ENCODE measurements at places on chromosomes 5 and 9.

DNA sequence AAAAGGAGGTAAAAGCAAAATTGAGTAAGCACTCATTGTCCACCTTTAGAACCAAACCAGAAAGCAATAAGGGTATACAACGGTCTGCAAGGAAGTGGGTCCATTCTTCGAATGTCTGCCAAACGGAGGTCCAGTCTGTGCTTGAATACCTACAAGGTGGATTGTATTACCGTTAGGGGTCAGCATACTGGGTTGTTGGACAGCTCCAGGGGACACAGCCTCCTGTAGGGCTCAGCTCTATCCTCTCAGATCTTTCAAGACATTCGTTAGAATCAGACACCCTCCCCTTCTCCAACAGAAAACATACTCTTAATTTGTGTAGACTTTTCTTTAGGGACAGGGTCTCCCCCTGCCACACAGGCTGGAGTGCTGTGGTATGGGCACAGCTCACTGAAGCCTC, 5.5 kb downstream of the ASTN2 start:
- no peak for DNase-seq

DNA sequence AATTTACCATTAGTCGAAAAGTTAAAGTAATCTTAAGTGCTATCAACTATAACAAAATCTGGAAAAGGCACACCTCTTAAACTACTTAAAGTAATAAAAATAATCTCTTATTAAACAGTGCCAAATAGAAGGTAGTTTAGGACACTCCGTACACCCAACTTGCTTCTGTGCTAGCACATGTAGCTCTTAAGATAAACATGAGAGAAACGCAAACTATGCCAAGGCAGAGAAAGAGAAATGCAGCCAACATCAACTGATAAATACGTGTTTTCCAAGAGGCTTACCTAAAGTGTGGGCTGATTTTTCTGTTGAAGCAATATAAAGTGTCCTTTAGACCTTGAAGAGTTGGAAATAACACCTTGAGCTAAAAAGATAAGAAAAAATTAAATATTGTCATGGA, 480.6 kb upstream of the DAB2 start:
- no peak for DNase-seq

GRCh38 chr5:157126-157715, 34.1 kb upstream of the LRRC14B start:
- DNase-seq = no peak

- DNase-seq = no peak
These were observed 3.9 kb upstream of the MEF2C start for GRCh38 chr5:88886746-88887341.

- no peak for DNase-seq
These were observed 480.0 kb downstream of the TAF11L14 start for GRCh38 chr5:18114151-18114757.

- DNase-seq = no peak
These were observed 68.5 kb downstream of the MRPL36 start for GRCh38 chr5:1731091-1731639.

DNA sequence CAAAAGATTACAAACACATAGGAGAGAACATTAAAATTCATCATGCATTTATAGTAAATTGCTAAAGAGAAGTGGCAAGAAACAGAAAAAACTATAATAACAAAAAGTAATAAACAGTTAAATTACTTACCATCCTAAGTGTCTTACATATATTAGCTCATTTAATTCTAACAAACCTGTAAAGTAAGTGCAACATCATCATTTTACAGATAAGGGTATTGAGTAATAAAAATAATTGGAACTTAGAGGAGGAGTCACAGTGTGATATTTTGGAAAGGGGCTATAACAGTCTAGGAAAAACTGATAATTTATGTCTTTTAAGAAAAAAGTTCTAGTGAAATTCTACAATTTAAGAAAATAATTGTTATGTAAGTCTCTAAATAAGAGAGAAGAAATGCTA, 592.8 kb downstream of the DMRTA1 start:
- DNase-seq = no peak

DNA sequence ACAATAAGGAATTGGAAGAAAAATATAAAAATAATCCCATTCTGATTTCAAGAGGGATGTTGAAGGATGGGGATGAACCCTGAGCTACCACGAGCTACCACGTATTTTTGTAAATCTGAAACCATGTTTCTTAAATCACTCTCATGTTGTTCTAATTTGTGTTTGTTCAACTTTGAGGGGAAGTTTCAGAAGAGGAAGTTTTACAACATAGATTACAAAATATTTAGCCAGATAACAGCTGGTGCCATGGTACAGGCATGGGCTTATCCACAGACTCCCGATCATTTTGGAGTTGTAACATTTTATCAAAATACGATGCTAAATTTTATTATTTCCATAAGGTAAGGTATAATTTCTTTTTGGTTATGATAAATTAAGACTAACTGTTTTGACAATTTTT, 15.2 kb downstream of the CCDC125 start:
- no peak for DNase-seq

DNA sequence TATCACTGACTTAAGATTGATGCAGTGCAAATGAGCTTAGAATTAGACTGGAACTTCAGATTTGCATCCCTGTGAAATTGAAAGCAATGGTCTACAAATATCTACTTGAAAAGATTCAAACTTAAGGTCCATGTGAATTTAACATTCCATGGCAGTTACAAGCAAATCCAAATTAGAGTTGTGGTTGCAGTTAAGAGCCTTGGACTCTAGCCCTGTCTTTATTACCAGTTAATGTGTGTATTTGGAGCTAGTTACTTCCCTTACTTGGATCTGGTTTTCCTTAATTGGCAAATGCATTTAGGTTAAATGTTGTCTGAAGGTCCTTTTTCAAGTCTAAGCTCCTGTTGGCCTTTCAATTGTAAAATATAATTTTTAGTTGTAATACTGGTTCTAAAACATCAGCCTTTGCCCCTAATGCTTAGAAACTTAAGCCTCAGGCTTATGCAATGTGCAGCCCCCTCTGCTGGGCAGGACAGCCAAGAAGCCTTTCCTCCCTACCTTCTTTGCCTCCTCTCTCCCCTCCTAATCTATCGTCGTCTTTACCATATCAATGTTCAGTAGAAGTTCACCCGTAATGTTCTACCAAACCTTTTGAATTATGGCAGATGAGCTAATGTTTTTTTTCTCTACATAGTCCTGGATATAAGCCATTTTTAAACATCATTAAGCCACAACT, 59.5 kb downstream of the ERMP1 start:
- no peak for DNase-seq

DNA sequence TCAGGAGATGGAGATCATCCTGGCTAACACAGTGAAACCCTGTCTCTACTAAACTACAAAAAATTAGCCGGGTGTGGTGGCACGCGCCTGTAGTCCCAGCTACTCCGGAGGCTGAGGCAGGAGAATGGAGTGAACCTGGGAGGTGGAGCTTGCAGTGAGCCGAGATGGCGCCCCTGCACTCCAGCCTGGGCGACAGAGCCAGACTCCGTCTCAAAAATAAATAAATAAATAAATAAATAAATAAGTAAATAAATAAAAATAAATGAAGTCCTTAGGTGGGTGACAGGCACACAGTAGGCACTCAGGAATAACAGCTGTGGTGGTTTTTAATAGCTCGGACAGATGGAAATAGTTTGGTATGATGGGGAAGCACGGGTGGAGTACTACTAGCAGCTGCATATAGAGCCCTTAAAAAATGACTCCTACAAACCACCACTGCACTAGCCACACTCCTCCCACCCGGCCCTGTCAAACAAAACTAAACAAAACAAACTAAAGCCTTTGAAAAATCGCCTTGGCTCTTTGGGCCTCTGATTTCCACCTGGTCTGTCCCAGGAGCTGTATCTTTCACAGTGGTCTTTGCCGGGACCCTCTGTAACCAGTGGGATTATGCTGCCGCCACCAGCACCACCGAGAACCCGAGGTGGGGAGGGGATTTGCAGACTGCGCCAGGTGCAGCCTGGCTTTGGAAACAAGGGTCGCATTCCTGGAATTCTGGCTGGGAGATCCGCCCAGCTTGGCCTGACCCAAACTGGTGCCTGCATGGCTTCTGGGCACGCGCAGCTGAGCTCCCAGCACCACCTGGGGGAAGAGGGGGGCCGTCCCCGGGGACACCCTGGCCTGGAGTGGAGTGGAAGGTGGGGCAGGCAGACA, 5.1 kb upstream of the WDR5 start:
- no peak for DNase-seq

DNA sequence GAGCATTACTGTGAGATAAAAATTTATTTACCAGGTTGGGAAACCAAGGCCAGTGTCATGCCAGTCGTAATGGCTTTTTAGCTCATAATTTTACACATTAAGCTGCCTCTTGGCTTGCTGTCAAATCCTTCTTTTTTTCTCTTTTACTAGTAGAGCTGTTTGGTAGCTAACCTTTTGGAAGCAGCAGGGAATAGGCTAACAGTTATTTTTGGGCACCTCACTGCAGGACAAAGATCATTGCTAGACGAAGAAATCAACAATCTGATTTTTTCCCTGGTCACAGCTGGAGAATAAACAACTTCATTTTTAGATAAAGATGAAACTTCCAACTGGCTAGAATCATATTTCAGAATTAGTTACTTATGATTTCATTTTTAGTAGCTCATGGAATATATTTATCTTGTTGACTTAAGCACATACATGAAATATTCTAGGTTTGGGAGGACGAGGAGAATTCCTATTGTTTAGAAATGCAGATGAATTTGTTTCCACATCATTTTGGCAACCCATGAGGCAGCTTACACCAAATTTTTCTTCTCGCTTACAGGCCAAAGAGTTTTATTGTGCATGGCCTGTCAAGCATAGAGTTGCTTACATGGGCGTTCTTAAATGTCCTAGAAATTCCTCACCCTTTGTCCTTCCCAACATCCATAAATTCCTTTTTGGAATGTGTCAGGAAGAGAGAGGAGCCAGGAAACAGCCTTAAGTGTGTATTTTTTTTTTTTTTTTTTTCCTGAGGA, 19.6 kb downstream of the TNC start:
- DNase-seq = no peak

DNA sequence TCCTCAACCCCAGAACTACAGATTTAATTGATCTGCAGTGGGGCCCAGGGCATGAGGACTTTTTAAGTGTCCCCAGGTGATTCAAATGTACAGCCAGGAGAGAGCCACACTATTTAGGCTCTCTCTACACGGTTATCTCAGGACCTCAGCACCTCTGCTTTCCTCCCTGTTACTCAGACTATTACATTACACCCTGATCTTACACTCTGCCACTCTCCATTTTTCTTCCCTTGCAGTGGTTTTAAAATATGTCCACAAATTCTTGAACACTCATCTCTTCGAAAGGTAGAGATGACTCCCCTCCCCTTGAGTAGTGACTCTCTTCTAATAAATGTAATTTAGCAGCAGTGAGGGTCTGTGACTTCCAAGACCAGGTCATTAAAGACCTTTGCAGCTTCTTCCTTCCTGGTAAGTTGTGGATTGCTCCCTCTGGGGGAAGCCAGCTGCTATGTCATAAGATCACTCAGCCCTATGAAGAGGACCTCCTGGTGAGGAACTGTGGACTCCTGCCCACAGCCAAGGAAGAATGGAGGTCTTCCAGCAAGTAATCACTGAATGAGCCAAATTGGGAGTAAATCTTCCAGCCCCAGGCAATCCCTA, 87.5 kb upstream of the SSBP2 start:
- no peak for DNase-seq

DNA sequence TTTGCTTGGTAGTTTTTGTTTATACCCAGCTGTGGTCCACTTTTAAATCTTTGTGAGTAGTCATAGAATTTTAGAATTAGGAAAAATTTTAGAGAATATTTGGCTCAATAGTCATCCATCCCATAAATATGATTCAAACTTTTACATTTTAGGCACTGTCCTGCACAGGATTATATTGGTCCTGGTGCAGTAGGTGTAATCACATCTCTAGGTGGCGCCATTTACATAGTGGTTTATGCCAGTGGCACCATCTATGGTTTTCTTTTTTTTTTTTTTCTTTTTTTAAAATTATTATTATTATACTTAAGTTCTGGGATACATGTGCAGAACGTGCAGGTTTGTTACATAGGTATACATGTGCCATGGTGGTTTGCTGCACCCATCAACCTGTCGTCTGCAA, 260.7 kb upstream of the KCNN2 start:
- no peak for DNase-seq

GRCh38 chr5:76337953-76338451, 65.1 kb upstream of the IQGAP2 start:
- peak; percentile 3 for DNase-seq

GRCh38 chr9:17217272-17217671, 82.4 kb downstream of the CNTLN start:
- no peak for DNase-seq

- no peak for DNase-seq
These were observed 133.3 kb downstream of the GCNT1 start for GRCh38 chr9:76592091-76592973.

DNA sequence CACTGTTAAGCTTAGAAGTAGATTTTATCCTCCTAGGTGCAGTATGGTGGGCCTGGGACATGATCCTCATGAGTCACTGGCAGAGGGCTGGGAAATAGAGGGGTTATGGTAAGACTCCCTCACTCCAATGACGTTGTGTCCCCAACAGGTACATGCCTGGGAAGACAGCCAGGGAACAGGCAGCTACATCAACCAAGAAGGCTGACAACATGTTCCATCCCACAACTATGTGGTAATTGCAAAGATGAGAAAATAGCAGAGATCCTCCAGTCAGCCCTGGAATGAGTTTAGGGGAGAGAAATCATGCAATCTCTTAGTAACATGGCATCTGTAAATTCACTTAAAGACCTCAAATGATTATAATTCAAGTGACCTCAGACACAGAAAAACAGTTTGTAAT, 114.4 kb upstream of the LIFR start:
- DNase-seq = no peak

DNA sequence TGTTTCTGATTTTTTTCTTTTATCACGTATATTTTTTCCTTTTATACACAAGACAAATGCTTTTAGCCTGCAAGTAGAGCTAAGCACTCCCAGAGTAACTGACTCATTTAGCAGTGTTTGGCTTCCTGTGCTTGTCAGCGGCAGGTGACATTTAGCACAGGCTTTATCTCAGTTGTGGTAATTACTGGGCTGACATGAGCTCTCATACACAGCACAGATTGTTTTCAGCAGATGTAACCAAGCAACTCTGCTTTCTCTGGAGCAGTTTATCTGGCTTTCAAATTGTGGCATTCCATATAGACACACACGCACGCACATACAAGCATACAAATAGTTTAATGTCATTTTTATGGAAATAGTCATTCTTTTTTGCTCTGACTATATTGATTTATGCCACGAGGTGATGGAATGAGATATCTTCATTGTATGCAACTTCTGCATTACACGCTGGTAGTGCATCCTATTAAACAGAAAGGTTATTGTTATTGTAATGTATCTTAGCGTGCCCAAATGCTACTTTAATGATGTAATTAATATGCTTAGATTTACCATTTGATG, 379.0 kb upstream of the GRAMD2B start:
- no peak for DNase-seq

GRCh38 chr5:112154940-112155686, 264.0 kb downstream of the EPB41L4A start:
- no peak for DNase-seq

DNA sequence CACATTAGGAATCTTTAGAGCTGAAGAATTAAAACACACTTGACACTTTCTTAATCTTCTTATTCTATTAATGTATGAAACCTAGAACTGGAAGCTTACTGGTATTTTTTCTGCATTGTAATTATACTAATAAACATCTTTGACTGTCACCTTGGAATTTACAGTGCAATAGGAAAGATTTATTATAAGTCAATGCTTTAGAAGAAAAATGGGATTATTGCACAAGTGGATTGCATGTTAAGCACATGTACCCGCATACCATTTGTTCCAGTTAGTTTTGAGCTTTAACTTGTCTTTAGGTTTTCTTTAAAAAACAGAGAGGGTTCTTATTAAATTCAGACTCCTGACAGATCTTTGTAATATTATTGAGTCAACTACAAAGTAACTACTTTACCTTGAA, 278.5 kb downstream of the CCDC171 start:
- no peak for DNase-seq

GRCh38 chr9:83208065-83208850, 145.3 kb upstream of the RASEF start:
- no peak for DNase-seq

Measured in effector CD8-positive, alpha-beta T cell (primary cell).